CD4-positive, alpha-beta memory T cell (primary cell): ENCODE measurements at places on chromosomes 2 and 18.
A peak's percentile ranks its signal among the peaks of the same experiment; 100 is the strongest.

GRCh38 chr18:27862041-27862682 is 314.8 kb downstream of the CDH2 start:
- DNase-seq = no peak

DNA sequence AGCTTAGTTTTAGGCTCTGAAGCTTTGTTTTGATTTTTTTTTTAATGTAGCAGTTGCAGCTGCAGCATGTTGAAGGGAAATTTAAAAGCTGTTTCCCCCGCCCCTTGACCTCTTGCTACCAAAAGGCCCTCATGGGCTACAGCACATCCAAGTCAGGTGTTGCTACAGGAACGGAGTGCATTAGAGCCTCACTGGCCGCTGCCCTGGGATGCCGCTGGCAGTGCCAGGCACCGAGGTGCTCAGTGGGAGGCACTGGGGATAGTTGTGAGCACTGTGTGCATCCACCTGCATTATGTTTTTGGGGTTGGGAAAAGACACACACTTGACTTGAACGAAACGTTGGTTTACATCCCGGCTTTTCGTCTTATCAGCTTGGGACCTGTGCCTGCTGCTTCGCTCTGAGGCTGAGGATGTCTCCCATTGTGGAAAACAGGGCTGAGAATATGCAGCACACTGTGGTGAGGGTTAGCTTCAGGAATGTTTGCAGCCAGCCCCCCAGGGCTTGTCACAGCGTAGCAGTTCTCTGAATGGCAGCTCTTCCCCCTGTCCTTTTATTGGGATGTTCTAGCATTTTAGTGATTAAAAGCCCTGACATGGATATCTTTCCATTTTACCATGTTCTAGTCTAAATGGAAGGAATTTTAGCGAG is 24.1 kb downstream of the DCDC2C start:
- no peak for DNase-seq

GRCh38 chr2:181977661-181978350 is 7.8 kb upstream of the PPP1R1C start:
- no peak for DNase-seq

DNA sequence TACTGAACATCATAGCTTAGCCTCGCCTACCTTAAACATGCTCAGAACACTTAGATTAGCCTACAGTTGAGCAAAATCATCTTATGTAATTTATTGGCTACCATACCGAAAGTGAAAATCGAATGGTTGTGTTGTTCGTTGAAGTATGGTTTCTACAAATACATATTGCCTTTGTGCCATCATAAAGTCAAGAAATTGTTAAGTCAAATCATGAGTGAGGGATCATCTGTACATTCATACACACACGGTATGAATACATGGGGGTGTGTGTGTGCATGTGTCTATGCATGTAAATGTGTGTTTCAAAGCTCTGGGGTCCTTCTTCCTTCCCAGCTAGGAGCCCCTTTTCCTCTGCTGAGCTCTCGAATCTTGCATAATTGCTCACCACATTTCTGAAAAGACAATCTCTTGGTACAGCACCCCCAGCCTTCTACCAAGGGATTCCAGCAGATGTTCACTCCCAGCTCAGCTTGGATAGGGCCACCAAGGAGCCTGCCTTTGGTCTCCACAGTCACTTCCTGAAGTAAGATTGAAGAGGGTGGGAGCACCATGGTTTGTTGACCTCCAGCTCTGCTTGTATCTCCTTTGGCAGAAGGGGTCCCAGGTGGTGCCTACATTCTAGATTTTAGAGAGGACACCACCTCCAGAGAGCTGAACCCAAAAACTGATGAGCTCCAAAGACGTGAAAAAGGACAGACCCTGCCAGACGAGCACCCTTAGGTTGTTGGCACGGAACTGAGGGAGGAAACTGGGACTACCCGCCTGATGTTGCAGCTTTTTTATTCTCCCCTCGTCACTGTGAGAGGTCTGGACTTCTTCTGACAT is 33.2 kb upstream of the CYP1B1 start:
- DNase-seq = no peak

DNA sequence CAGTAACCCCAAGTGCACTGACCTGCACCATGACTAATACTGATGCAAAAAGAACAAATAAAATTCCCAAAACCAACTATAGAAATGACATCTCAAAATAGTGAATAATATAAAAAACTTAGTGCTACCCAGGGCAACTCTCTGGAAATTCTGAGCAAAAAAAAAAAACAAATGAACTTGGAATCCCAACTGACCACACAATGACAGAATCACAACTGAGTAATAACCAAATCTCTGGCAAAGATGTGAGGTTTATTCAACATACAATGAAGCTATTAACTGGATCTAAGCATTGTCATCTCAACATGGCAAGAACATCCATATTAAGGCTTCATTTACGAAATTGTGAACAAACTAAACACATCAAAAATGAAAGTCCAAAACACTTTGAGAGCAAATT is 22.7 kb downstream of the EXOC6B start:
- DNase-seq = no peak

DNA sequence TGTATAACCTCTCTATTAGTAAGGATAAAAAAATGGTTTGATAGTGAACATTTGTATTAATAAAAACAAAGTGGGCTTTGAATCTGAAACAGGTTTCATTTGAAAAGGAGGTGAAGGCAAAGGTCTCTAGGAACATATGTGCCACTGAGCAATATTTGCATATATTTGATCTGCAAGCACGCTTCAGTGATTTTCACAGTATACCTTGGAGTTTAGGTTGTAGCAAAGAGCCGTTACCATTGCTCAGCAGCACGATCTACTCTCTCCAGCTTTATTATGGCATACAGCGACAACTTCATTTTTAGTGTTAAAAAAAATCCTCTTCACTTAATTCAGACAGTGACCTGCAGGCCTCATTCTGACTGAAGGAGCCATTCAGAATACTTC is 75.8 kb upstream of the ZEB2 start:
- no peak for DNase-seq

GRCh38 chr2:263774-264492 is at the start of gene SH3YL1:
SH3YL1 (minus strand) TSS chr2:264032; CDS start chr2:263984, 48 bp downstream.
- peak; percentile 75 for DNase-seq

DNA sequence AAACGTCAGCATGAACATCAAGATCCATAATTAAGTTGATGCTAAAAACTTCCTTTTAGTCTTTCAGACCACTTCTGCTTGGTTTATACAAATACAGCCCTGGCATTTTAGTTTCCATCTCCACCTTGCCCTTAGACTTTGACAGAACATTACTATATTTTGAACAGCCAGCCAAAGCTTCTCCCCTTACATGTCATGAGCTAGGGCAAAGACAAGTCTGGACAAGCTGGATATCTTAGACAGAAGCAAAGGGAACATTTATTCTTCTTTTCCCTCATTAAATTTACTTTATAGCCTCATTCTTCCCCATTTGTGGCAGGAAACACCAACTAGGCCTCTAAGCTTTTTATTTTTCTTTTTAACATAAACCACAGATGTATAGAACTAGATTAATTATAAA is 403.3 kb downstream of the SUCLG1 start:
- no peak for DNase-seq

DNA sequence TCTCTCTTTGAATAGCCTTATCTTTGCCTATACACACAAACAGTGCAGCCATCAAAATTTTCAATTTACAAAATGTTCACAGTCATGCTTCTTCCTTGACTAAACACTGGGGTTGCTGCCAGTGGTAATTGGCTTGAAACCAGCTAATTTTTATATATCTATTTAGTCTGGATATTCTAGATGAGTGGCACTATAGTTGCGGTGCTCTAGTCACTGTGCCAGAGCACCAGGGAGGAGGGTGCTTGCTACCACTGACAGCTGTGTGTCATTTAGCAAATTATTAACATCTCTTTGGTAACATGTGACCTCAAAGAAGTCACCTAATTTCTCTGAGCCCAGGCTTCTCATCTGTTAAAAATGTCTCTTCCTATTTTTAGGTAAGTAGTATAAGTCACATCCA is 130.4 kb downstream of the MEIS1 start:
- no peak for DNase-seq

- no peak for DNase-seq
These were observed 73.5 kb downstream of the CCBE1 start for GRCh38 chr18:59623456-59624368.

DNA sequence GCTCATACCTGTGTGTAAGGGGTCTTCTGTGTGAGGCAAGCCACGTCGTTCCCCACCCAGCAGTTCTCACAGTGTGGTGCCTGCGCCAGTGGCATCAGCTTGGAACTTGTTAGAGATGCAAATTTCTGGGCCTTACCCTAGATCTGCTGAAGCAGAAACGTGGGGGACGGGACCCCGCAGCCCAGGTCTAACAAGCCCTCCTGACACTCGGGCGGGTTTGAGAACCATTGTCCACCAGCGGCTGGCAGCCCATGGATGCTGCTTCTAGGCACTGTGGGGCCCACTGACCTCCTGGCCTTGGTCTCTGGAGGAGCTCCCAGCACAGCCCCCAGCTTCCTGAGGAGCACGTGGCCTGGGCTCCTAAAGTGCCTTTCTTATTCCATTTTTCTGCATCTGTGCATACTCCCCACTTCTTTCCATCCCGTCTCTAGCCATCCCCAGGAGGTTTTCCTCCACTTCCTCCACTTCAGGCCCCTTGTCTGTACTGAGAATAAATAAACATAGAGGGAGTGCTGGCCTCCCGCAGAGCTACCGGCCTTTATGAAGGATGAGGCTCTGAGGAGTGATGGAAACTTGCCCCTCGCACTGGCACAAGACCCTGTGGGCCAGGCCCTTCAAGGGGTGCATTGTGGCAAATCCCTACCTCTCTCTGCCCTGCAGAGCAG is 94.3 kb downstream of the GALR1 start:
- DNase-seq = no peak

DNA sequence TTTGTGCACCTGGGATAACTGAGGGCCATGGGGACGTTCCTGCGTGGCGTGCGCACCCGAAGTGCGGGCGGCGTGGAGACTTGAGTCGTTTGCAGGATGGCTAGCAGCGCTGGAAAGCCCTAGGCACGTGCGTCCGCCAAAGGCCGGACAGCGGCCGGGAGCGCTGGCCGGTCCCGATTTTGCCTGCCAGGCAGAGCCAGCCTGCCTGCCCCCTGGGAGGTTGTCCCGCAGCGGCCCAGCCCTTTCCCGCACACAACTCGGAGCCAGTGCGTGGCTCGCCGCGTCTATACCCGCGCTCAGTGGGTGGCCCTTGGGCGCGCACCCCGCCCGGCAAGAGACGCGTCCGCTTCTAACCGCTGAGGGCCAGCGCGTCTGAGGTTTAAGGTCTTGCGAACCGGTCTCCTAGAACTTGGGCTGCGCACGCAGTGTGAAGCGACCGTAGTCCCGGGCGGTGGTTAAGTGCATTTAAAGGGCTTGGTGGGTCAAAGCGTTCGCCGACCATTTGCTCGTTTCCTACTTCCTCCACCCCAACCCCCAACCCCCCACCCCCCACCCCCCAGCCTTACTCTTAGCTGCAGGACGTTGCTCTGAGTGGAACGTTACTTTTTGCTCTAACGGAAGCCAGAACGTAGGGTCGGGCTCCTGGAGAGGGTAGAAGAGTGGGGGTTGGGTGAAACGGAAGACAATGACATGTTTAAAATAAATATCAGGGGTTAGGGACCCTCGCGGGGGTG is 627 bp downstream of the CDCA7 start:
- no peak for DNase-seq

DNA sequence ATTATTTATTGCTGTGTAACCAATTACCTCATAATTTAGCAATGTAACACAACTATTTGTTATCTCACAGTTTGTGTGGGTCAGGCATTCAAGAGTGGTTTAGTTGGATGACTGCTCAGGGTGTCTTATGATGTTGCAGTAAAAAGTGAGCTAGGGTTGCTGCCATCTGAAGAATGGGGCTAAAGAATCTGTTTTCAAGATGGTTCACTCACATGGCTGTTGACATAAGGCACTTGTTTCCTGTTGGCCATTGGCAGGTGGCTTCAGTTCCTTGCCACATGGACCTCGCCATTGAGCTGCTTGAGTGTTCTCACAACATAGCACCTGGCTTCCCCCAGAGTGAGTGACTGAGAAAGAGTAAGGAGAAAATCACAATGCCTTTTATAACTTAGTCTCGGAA is 123.2 kb downstream of the TMEM17 start:
- DNase-seq = no peak

- peak; percentile 36 for DNase-seq
These were observed 70.4 kb downstream of the LRRFIP1 start for GRCh38 chr2:237697586-237698357.

DNA sequence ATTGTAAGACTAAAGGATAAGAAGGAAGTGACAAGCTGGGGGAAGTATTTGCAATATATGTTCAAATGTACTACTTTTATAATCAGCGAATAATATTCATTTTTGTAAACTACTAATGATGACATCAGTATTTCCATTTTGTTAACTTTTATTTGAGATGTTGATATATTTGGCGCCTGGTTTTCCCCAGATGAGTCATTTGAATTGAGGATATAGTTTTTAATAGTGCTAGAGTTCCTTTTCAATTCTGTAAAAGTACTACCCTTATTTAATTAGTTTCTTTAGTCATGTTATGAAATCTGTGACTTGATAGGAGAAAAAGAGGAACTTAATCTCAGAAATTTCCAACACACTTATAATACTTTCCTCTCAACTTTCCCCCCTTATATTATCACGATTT is 495.3 kb downstream of the IRS1 start:
- DNase-seq = no peak

DNA sequence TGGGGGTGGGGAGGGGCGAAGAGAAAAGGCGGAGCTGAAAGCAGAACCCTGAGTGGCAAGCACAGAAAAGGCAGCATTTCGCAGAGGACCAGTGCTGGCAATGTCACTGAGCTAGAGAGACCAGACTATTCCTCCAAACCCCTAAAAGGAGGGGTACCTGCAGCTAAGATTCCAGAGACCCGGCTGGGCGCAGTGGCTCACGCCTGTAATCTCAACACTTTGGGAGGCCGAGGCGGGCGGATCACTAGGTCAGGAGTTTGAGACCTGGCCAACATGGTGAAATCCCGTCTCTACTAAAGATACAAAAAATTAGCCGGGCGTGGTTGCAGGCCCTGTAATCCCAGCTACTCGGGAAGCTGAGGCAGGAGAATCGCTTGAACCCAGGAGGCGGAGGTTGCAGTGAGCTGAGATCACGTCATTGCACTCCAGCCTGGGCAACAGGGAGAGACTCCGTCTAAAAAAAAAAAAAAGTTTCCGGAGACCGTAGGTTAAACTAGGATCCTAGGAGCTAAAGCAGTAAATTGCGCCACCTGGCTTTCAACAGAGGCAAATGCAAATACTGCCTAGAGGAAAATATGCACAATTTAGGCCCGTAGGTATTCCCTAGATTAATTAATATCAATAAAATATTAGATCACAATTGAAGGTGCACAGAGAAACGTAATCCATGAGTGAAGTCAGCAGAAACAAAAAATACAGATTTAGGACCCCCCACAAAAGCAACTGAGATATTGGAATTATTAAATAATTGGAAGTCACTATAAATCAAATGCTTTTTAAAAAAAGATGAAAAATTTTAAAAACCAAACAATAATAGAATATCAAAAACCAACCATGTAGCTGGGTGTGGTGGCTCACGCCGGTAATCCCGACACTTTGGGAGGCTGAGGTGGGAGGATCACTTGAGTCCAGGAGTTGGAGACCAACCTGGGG is 4.9 kb downstream of the UCN start:
- DNase-seq = peak; percentile 51

GRCh38 chr18:6546229-6546628 is 131.5 kb upstream of the L3MBTL4 start:
- DNase-seq = no peak

GRCh38 chr2:240787521-240788472 is 32.2 kb downstream of the KIF1A start:
- DNase-seq = no peak
